ENCODE measurements at places on chromosomes 3 and 15.
A peak's percentile ranks its signal among the peaks of the same experiment; 100 is the strongest.

- DNase-seq = no peak
Observed at GRCh38 chr3:110697961-110698360, 373.7 kb upstream of the NECTIN3 start.

GRCh38 chr15:50082066-50082465, 37.0 kb downstream of the ATP8B4 start:
- DNase-seq = no peak

- no peak for DNase-seq
Observed at GRCh38 chr15:33378866-33379480, 68.2 kb downstream of the RYR3 start.

DNA sequence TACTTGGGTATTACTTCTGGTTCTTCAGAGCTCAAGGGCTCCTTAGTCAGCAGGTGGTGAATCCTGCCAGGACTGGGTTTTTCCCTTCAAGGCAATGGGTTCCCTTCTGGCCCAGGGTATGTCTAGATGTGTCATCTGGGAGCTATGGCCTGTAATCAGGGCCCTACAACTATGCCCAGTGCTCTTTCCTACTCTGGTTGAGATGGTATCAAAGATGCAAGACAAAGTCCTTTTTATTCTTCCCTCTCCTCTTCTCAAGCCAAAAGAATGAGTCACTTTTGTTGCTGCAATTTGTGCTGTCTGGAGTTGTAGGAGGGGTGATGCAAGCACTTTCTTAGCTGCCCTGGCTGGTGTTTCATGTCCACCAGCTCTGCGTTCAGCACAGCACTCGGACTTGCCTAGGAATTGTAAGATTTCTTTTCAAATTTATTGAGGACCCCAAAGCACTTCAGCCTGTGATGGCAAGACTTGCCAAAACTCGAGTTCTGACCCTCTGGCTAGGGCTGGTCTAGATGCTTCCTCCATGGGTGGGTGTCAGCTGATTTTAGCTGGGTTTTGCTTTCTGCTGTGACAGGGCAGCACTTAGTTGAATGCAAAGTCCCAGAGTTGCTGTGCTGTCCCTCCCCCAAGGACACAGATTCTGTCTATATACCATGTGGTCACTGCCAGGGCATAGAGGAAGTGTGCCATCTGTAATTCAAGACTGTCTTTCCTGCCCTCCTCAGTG, 129.2 kb upstream of the CBLB start:
- DNase-seq = no peak

- no peak for DNase-seq
Observed at GRCh38 chr3:141812586-141812985, 49.4 kb downstream of the GRK7 start.

DNA sequence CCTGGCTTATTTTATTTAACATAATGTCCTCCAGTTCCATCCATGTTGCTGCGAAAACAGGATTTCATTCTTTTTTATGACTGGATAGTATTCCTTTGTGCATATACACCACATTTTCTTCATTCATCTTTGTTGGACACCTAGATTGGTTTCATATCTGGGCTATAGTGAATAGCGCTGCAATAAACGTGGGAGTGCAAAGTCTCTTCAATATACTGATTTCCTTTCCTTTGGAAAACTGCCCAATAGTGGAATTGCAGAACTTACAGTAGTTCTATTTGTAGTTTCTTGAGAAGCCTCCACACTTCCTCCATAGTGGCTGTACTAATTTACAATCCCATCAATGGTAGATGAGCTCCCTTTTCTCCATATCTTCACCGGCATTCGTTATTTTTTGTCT, 72.5 kb upstream of the KLHL25 start:
- DNase-seq = no peak

- DNase-seq = no peak
Observed at GRCh38 chr3:134155446-134155845, 95.2 kb downstream of the RYK start.

DNA sequence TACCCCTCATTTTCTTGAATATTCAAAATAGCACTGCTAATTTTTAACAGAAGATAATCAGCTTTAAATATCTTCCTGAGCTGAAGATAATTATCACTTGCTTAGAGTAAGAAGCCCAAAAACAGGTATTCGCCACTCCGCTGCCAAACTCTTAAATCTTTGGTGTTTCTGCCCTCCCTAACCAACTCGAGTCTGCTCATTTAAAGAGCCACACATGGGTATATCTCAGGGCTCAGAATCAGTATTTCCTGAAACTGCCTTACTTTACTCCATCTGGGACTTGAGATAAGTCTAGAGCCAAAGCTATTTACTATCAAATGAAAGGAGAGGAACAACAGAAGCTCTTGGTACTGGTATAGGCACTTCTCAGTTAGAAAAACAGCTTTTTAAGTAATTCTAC, 10.8 kb downstream of the PDCD10 start:
- no peak for DNase-seq

DNA sequence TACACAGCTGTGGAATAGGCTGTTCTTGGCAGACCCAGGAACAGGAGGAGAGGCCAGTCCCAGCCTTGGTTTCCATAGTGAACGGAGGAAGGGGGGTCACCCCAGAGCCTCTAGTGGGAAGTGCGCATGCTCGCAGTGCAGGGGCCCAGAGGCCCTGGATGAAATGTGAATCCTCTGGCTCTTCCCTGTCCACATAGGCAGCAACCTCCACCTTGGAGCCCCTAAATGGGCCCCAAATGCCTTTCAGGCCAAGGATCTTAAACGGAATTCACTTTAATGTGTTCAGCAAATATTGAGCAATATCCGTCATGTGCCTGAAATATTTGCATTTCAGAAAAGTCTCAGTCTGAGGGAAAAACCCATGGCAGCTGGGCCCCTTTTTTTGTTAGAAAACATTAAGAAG, 3.3 kb upstream of the NDN start:
- no peak for DNase-seq

GRCh38 chr15:81301385-81301784, 22.6 kb downstream of the STARD5 start:
- DNase-seq = no peak

GRCh38 chr15:38660738-38661137, 96.1 kb upstream of the RASGRP1 start:
- no peak for DNase-seq

- DNase-seq = no peak
Observed at GRCh38 chr3:143885780-143886427, 37.6 kb upstream of the SLC9A9 start.

DNA sequence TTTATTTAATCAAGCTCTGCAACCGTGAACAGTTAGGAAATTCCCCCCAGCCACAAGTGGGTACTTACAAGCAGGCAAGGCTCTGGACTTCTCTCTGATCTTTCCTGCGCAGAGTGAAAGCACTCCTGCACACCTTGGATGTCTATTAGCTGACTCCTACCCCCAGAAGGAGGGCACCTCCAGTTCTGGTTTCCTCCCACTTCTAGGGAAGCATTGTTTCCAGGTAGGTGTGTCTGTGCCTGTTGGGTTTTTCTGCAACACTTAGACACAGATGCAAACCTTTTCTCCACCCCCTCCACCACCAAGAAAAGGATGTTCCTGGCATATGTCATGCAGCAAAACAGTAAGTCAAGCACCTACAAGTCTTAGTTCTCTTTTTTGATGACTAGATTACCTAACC, at the start of gene ZBED2:
Gene ZBED2 (minus strand): TSS at position 115 of the 400 bp plus-strand sequence. CDS start 1,145 bp downstream, outside the sequence.
- DNase-seq = no peak

DNA sequence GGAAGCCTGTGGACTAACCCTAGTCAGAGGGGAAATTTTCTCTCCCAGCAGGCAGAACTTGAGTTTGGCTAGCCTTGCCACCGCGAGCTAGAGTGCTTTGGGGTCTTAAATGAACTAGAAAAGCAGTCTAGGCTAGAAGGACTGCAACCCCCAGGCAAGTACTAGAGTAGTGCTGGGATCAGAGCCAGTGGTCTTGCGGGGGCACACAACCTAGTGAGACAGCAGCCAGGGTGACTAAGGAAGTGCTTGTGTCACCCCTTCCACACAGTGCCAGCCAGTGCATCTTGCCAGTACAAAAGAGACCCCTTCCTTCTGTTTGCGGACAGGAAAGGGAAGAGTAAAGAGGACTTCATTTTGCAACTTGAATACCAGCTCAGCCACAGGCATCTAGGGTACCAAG, 59.0 kb downstream of the GOLM2 start:
- no peak for DNase-seq

DNA sequence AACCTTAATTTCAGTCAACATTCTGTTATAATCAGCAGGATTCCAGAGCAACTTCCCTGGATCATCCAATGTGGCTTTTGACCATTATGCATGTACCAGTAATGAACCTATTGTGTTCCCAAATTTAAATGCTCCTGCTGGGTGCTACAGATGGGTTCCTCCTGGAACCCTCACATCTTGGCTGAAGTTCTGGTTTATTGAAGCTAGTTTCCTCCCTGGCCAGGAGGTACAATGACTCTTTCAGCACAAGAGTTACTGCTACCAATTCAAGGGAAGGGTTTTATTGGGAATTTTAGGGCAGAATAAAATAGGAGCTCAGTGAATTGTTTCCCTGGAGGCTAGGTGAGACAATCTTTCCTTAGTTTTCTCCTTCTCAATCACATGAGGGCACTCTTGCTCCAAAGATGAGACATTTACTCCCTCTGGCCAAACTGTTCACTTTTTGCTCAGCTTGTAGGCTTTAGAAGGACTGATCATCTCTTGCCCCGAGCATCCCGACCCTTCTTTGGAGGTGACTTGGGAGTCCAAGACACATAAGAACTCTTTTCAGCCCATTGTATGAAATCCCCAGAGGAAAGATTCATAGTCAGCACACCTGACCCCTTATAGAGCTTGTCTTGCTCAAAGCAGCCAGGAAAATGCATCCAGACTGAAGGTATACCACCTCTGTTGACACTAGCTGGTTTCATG, 8.8 kb upstream of the NPHP3 start:
- no peak for DNase-seq

GRCh38 chr3:144564011-144564410, 592.4 kb downstream of the DIPK2A start:
- DNase-seq = no peak

DNA sequence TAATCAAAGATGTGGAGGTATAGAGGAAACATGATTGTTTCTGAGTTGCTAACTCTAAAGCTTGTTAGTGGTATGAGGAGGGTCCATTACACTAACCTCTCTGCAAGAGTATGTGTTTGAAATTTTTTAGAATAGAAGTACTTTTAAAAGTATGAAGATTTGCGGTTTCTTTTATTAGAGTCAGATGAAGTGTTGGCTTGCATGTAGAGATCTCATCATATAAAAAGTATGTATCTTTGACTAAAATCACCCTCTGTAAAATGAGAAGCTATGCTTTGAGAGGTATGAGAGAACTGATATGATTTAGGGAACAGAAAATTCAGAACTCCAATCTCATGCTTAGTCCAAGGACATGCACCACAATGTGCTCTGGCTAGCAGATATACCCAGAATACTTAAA, 140.4 kb upstream of the MBNL1 start:
- no peak for DNase-seq

- no peak for DNase-seq
Observed at GRCh38 chr3:43696441-43696840, 5.7 kb downstream of the ABHD5 start.

DNA sequence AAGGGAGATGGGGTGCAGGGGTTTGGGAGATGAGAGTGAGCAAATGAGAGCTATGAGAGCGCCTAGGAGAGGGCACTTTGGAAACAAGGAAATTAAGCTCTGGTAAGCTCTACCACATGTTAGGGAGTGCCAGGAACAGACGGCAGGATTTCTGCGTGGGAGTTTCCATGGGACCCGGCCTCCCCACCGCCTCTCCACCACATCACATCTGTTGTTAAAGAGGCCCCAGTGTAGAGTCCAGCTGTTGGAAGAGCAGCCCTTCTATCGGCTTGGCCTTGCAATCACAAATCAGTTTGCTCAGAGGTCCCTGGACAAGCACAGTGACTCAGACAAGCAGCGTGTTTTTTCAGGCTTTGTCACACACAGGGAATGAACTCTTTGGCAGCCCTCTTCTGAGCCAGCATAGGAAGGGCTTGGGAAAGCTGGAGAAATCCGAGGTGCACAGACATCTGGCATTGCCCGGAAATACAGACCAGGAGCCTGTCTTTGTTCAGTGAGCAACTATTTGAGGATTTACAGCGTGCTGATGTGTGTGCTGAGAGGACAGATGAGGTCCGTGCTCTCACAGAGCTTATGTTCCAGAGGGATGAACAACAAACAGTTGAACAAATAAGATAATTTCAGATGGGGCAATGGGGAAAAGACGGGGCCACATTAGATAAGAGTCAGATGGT, 370.6 kb upstream of the PROK2 start:
- no peak for DNase-seq

GRCh38 chr3:37941608-37942508, 48.7 kb upstream of the VILL start:
- DNase-seq = no peak

- peak; percentile 93 for DNase-seq
Observed at GRCh38 chr3:152269056-152269830, 514 bp downstream of the MBNL1 start.

DNA sequence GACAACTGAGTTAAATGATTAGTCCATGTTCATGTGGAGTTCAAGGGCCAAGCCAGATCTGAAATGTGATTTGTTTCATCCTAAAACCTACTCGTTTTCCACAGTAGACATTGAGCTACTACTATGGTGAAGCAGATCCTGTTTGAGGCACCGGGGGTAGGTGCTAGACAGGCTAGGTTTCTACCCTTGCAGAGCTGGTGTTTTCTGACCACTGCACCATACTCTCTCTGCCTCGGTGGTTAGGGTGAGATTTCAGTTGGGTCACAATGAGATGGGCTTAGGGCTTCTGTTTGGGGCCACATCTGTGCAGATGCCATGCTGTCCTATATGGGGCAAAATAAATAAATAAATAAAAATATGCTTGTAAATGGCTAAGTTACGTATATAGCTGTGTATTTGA, 99.3 kb downstream of the OXNAD1 start:
- DNase-seq = no peak

DNA sequence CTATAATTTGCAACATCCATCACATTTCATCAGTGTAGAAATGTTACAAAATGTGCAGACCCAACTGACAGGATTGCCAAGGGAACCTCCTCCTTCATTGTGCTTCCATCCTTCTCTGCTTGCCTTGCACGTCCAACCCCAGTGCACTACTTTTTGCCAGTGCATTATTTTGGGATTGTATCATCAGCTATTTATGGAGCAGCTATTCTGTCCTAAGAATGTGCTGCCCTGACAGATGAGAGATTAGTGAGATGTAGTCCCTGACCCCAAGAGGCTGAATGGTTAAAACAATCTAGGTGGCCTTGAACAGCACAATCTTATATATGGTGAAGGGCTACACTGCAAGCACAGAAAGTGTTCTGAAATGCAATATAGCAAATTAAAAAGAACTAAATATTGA, 935.8 kb downstream of the IGSF11 start:
- DNase-seq = no peak

DNA sequence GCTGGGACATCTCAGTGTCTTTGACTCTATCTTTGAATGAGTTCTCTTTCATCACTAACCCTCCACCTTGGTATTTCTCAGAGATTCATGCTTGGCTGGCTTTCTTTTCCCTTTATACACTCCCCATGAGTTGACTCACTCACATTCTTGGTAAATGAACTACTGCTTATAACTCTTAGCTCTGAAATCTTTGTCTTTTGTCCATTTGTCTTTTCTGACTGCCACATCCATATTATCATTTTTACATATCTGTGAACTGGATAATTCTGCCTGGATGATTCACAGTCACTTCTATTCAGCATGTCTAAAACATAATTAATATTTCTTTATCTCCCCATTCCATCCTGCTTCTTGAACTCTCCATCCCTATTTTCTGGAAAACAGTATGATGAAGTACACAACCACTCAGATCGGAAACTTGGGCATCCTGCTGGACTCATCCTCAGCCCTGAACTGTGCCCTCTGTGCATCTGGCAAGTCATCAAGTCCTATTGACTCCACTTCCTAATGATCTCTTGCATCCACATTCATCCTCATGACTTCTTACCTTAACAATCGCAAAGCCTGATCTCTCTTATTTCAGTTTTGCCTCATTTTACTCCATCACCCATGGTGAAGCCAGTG, 66.9 kb downstream of the KCNAB1 start:
- DNase-seq = no peak
